Gastrocnemius medialis (tissue), 4 donors: ENCODE measurements at places on chromosomes 12 and 14. TPM values are rescaled to one million over a fixed set of nuclear protein-coding genes. Genes with fewer than 3 reads are reported as not detected.

- no peak for DNase-seq
Observed at GRCh38 chr14:76067536-76067935, 82.0 kb downstream of the IFT43 start.

DNA sequence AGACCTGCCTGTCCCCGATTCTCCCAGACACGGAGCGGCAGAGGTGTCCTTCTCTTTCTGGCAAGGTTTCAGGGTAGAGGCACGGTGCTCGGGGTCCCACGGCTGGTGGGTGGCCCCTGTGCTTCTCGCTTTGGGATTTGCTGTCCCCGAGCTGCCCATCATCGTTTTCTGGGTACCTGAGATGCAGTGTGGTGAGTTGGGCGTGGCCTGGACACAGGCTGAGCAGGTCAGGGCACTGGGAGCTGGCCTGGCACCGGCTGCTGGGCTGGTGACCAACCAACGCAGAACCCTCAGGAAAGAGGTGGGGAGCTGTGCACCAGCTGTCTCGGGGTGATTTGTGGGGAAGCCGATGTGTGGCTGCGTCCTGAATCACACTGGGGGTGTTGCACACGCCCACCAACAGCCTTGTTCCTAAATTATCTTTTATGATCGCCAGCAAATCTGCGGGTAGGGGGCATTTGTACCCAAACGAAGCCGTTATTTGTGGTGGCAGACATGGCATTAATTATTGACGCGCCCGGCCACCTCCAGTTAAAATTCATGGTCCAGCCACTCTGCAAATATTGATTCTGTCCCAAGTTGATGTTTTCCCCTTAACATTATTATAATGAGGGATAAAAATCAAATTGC is 61.0 kb downstream of the KIF26A start:
- no peak for DNase-seq

Gene ARHGAP9
- 4.7 TPM for total RNA-seq

DNA sequence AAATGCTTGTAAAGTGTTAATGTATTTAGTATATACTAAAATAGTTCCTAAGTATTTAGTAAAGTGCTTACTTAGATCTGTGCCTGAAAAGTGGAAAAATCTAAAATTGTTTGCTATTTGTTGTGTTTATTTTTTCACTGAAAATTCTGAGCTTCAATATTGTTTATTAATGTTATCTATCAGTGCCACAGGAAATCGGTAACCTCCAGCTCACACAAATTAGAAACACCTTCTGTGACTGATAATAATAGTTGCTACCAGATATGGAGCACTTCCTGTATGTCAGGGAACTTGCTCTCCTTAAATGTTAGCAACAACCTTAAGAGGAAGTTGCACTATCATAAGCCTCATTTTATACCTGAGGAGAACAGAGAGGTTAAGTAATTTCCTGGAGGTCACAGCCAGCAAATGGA is 723 bp upstream of the LRP10 start:
- DNase-seq, result no peak

GRCh38 chr14:89394972-89395371 is 22.1 kb downstream of the FOXN3 start:
- DNase-seq, result no peak

DNA sequence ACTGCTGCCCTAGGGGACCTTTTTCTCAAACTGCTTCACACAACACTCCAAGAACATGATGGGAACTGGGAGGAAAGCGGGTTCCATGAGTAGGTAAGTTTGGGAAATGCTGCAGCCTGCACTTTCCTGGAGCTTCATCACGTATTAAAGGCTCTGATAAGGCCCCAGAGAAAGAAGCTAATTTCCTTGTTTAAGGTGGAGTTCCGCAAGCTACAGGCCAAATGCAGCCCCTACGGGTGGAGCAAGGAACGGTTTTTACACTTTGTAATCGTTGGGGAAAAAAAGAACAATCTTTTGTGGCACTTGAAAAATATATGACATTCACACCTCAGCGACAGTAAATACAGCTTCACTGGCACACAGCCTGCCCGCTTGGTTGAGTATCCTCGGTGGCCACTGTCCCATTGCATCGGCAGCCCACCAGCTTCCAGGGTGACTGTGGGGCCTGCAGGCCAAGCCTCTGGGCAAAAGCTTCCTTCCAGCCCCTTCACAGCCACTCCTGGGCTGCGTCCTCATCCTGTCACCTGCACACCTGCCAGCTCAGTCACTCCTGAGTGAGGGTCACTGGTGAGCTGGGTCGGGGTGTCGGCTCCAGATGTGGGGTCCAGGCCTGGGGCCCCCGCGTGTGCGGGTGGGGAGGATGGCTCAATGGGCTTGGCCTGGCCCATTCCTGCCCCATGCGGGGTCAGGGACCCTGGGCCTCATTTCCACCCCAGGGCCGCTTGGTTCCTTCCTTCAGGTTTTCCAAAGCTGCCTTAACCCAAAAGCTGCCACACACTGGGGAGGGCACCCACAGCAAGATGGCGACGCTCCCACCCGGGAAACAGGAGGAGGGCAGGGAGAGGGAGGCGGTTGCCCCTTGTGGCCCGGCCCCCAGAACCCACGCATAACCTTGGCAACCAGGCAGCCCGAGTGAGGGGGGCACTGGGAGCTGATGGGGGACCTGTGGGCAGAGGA is 2.4 kb downstream of the AMN start:
- no peak for DNase-seq

DNA sequence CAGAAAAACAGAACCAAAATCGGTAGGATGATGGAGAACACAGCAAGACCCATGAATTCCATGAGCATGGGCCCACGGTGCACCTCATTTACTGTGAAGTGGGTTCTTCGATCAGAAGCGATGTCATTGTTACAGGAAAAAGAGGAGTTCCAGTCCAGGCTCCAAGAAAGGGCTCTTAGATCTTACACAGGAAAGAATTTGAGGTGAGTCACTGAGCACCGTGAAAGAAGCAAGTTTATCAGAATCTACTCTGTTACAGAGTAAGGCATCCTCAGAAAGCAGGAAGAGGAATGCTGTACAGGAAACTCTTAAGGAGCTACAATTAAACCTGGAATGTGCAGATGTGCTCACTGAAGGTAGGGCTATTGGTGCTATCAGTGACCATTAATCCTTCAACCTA is 11.6 kb upstream of the CHFR start:
- DNase-seq, result no peak

DNA sequence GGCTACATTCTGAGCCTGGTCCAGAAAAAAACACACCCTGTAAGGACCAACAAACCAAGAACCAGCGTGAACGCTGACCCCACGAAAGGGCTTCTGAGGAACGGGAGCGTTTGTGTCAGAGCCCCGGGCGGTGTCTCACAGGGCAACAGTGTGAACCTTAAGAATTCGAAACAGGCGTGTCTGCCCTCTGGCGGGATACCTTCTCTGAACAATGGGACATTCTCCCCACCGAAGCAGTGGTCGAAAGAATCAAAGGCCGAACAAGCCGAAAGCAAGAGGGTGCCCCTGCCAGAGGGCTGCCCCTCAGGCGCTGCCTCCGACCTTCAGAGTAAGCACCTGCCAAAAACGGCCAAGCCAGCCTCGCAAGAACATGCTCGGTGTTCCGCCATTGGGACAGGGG is 7.9 kb downstream of the DACT1 start:
- no peak for DNase-seq

- no peak for DNase-seq
Observed at GRCh38 chr12:52356031-52356761, 11.1 kb downstream of the KRT85 start.

DNA sequence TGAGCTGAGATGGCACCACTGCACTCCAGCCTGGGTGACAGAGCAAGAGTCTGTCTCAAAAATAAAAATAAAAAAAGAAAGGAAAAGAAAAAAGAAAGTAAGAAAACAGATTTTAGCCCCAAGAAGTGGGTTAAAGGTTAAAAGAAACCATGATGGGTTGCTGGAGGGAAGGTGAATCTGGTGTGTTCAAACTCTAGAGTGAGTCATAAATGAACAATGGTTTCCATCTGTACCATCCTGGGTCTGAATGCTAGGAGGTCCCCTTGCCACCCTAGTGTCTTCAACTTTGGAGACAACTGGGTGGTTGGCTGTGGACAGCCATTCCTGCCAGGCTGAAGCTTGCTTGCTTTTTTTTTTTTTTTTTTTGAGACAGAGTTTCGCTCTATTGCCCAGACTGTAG is 1.6 kb upstream of the RPS26 start:
- DNase-seq, result no peak
